Activated naive CD4-positive, alpha-beta T cell treated with Interleukin-2 at 50 U/mL for 16 hours (primary cell): ENCODE measurements at places on chromosomes 3 and 15.

GRCh38 chr3:125647318-125648014 is 52.2 kb upstream of the OSBPL11 start:
- DNase-seq = no peak

- no peak for DNase-seq
Measured at GRCh38 chr3:128500556-128500955, 7.6 kb upstream of the GATA2 start.

- DNase-seq = no peak
Measured at GRCh38 chr3:153357436-153357835, 195.4 kb downstream of the RAP2B start.

- DNase-seq = no peak
Measured at GRCh38 chr3:122828281-122828680, 33.4 kb downstream of the SLC49A4 start.
